Hepatic stellate cell (primary cell): ENCODE measurements at places on chromosomes 6 and 20.

- DNase-seq: no peak
Measured at GRCh38 chr6:41462033-41462432, 84.1 kb upstream of the FOXP4 start.

GRCh38 chr6:140609956-140610355 is 1235.5 kb upstream of the CITED2 start:
- DNase-seq: no peak

- DNase-seq: no peak
Measured at GRCh38 chr20:17177341-17177740, 49.5 kb upstream of the PCSK2 start.

- DNase-seq: no peak
Measured at GRCh38 chr6:63814459-63814858, 178.9 kb downstream of the PHF3 start.

DNA sequence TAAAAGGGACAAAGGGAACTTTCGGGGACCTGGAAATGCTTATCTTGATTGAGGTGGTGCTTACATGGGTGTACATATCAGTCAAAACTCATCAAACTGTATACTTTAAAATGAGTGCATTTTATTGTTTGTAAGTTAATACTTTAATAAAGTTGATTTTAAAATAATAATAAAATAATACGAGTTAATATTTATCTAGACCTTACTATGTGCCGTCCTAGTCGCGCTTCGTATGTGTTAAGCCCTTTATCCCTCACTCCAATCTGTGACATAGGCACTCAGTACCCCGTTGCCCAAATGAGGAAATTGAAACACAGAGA is 47.5 kb downstream of the PDYN start:
- DNase-seq: no peak

DNA sequence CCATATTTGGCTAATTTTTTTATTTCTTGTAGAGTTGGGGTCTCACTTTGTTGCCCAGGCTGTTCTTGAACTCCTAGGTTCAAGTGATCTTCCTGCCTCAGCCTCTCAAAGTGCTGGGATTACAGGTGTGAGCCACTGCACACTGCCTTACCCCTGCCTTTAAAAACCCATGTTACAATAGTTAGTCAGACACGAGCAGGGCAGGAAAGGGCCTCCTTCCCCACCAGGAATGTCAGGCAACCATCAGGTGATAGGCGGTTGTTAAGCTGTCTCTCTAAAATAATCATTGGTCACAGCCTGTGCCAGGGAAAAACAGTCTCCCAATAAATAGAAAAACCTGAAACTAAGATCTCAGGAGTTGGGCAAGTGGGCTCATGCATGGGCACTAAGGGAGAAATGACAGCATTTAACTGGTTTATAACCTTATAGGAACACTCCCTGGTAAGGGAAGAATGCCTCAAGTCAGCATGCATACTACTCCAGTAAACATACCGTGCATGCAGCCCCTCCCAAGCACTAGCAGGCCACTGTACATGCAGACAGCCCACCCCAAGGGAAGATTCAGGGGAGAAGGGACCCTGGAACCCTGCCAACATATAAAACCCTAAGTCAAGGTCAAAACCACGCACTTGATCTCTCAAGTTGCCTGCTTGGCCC is 8.4 kb downstream of the OR2H2 start:
- DNase-seq: no peak

- DNase-seq: no peak
Measured at GRCh38 chr6:158374020-158374419, 61.8 kb downstream of the TULP4 start.

DNA sequence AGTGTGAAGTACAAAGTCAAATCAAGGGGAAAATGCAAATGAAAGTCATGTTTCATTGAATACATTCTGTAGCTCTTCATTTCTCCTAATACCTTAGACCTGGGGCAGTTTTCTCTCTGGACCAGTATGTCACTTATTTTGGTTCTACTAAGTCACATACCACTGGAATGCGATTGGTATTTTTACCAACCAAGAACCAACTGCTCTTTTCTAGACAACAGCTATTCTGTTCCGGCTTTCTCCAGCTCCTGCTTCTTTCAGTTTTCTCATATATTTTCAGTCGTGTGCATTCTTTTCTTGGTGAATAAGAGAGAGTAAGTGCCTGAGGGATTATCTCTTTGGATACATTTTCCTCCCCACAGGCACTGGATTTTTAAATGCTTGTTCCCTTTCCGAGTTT is 39.2 kb upstream of the SPACA1 start:
- DNase-seq: no peak

DNA sequence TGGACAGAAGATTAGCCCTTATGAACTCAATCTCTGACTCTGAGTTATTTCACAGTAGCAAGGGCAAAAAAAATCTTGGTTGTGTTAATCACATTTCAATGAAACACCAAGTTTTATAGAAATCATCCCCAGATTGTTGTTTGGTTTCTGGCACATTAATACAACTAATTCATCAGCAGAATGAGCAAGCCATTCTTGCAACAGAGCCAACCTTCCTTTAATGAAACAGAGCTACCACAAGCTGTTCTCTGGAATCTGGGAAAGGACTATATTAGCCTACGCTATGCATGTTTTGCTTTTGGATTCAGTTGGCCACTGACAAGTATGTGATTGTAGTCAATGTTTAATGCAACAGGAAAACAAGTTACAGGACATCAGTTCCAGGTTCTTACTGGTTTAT is 13.8 kb upstream of the POPDC3 start:
- no peak for DNase-seq

- no peak for DNase-seq
Measured at GRCh38 chr20:15179381-15179780, 842.0 kb upstream of the FLRT3 start.

- DNase-seq: no peak
Measured at GRCh38 chr20:59386809-59387208, 86.4 kb downstream of the EDN3 start.
